ENCODE measurements at places on chromosomes 5 and 9.

- no peak for DNase-seq
Measured at GRCh38 chr5:89011778-89012711, 129.1 kb upstream of the MEF2C start.

DNA sequence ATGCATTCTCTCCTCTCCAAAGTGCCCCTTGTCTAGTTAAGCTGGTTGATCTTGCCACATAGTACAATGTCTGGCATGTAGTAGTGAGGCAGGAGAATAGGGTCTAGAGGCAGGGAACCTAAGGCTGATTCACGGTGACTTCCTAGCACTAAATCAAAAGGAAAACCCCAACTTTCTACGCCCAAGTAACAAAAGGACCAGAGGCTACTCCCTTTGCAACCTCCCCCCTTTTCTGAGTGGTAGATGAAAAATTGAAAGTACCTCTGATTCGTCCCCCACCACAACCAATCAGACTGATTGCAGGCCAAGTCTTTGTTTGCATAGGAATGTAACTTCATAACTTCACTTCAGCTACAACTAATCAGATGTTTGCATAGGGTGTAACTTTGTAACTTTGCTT is 278.8 kb downstream of the PSAT1 start:
- no peak for DNase-seq

DNA sequence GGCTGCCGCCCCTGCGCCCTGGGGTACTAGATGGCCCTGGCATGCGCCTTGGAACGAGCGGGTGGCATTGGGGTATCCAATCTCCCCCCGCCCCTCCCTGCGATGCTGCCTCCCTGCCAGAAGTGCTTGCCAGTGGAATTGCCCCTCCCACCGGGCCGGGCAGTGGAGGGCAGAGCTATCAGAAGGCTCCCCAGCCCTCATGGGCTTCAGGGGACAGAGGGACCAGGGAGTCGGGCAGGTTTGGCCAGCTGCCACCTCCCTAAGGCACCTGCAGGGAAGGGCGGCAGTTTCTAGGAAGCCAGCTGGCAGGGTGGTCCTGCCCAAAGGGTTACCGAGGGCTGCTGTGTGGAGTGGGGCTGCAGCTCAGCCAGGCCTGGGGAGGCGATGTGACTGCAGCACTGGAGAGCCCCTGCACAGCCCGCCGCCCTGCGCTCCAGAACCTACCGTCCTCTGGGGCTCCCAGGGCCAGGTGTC is 52.8 kb upstream of the EGFL7 start:
- DNase-seq: no peak

DNA sequence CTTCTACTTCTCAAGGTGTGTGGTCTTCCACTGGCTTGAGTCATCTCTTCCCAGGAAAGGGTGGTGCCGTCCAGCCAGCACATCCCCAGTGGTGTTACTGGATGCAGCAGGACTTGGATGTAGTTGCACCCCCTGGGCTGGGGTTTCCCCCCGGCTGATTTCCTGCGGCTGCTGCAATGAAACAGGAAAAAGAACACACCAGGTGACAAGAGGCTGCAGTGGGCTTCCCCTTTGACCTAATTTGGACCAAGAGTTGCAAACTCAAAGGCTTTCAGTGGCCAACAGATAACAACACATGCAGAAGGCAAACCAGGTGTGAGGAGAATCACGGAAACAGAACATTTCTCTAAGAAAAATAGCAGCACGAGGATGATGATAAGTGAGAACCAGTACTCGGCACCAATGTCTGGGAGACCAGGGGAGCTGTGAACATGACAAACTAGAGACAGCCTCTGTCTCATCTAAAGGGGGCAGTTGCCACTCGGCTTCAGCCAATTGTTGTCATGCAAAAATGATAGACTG is 83.7 kb downstream of the PDE6A start:
- no peak for DNase-seq

- DNase-seq: peak; percentile 49
Measured at GRCh38 chr9:110217656-110218099, 9.7 kb upstream of the C9orf152 start.

- DNase-seq: no peak
Measured at GRCh38 chr9:112207451-112207850, 32.4 kb upstream of the SUSD1 start.

GRCh38 chr5:138230261-138230660 is 17.1 kb upstream of the CDC23 start:
- DNase-seq: no peak

GRCh38 chr9:123262338-123262737 is 6.0 kb downstream of the STRBP start:
- DNase-seq: no peak

GRCh38 chr5:31781772-31782171 is 142.8 kb downstream of the PDZD2 start:
- DNase-seq: peak; percentile 79

- DNase-seq: peak; percentile 2
Measured at GRCh38 chr5:53109056-53109442, 508 bp downstream of the MOCS2 start.

DNA sequence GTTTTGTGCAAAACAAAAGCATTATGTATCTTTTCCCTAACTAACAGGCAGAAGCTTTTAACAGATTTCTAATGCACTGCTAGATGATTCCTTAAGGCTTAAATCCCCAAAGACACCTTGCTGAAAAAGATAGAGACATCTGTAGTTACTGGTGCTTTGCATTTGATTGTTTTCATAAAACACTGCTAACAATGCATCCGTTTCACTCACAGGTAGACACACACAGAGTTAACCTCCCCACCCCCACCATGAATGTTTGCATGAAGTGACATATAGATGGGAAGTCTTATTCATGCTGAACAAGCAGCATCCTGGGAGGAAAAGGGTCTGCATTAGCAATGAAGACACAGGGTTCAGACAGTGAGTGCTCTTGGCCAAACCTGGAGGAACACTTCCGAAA is 100.9 kb downstream of the ASTN2 start:
- no peak for DNase-seq

- no peak for DNase-seq
Measured at GRCh38 chr5:76790632-76791290, 28.1 kb upstream of the F2RL1 start.

DNA sequence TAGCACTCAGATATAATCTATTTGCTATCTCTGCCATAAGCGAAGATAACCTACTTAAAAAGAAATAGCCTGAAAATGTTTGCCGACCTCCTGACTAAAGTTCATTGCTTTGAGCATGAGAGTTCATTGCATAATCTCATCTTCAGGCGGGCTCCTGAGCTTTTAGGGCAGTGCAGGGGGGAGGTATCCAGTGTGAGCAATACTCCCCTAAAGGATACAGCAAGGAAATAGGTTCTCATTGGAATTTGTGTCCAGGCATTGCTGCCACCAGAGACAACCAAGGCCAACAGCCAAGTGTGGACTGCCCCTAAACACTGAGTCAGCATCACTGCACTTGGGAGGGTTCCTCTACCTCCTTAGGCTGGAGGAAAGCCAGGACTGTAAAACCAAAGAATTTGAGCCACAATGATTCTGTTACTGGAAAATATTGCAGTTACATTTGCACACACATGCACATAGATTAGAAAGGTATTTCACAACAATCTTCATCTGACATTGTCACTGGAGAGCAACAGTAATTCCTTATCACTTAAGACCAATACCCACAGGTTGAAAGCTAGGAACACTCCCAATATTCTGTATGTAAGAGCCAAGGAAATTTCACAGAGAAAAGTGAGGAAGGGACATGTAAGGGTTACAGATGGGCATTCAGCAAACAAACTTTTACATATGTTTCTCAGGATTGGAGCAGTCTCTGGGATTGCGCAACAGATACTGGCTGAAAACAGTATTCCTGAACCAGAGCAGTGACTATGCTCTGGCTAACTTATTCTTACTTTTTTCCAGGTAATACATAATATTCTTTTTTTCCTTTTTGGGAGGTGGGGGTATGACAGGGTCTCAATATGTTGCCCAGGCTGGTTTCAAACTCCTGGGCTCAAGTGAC is 98.6 kb upstream of the TLE1 start:
- DNase-seq: no peak

DNA sequence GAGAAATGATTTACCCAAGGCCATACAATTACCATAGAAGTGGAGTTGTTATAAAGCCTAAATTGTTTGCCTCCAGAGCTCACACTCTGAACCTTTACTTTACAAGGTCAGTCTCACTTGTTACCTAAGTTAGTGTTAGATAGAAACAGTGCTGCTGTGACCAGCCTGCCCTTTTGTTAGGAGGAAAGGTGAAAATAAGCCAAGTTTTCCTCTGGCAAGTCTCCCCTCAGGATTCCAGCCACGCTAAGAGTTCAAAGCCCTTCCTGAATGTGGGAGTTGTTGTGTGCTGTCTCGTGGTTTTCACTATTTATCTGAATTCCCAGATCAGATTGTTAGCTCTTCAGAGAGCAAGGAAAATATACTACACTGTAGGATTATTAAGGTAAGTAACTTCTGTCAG is 260.0 kb downstream of the SGCD start:
- DNase-seq: no peak

- no peak for DNase-seq
Measured at GRCh38 chr9:99093492-99093791, 11.5 kb upstream of the TGFBR1 start.

- DNase-seq: no peak
Measured at GRCh38 chr9:96140296-96141127, 161.5 kb downstream of the HSD17B3 start.

GRCh38 chr5:155343468-155343867 is 329.9 kb downstream of the KIF4B start:
- DNase-seq: peak; percentile 1

GRCh38 chr5:62231576-62231975 is 74.4 kb upstream of the KIF2A start:
- DNase-seq: peak; percentile 21
